CD4-positive, CD25-positive, alpha-beta regulatory T cell (primary cell): ENCODE measurements at places on chromosomes 7 and 10. TPM values are rescaled to one million over a fixed set of nuclear protein-coding genes. Genes with fewer than 3 reads are reported as not detected.

Gene DLX5
- total RNA-seq, result not detected

Gene RPEL1
- not detected for total RNA-seq

Gene CASD1
- total RNA-seq, result 21.8 TPM

Gene OR13A1
- not detected for total RNA-seq

Gene DYNC1I1
- not detected for total RNA-seq

GRCh38 chr7:81949306-81949705 is 179.5 kb upstream of the HGF start:
- no peak overlapping the region for H3K4me3 ChIP-seq
- H3K27me3 ChIP-seq, result no peaks in the 10 kb centered on the region
- H3K4me1 ChIP-seq, result no peaks in the 10 kb centered on the region
- no peaks in the 10 kb centered on the region for H3K36me3 ChIP-seq
- DNase-seq, result no peak
- H3K27ac ChIP-seq, result no peak overlapping the region

DNA sequence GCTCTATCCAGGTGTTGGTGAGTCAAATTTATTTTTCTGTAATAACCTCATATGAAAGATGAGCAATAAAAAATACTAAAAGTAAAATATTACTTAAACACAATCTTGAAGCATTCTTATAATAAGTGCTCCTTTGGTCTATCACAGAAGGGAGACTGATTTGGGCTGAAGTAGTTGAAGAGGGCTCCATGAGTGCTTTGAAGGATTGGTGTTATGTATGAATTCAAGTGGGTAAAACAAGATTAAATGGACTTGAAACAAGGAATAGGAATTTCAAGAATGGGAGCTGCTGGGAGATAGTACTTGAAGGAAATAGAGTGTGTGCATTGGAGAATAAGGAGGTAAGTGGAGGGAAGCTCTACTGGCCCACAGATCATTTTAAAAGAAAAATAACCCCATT is 7.3 kb upstream of the OR2A2 start:
- H3K4me3 ChIP-seq, result no peak overlapping the region
- DNase-seq, result no peak
- no peaks in the 10 kb centered on the region for H3K36me3 ChIP-seq

- H3K27me3 ChIP-seq, result no peaks in the 10 kb centered on the region
- DNase-seq, result no peak
- no peaks in the 10 kb centered on the region for H3K36me3 ChIP-seq
- no peaks in the 10 kb centered on the region for H3K4me1 ChIP-seq
These were observed 183.9 kb downstream of the LRRN3 start for GRCh38 chr7:111274857-111275256.

DNA sequence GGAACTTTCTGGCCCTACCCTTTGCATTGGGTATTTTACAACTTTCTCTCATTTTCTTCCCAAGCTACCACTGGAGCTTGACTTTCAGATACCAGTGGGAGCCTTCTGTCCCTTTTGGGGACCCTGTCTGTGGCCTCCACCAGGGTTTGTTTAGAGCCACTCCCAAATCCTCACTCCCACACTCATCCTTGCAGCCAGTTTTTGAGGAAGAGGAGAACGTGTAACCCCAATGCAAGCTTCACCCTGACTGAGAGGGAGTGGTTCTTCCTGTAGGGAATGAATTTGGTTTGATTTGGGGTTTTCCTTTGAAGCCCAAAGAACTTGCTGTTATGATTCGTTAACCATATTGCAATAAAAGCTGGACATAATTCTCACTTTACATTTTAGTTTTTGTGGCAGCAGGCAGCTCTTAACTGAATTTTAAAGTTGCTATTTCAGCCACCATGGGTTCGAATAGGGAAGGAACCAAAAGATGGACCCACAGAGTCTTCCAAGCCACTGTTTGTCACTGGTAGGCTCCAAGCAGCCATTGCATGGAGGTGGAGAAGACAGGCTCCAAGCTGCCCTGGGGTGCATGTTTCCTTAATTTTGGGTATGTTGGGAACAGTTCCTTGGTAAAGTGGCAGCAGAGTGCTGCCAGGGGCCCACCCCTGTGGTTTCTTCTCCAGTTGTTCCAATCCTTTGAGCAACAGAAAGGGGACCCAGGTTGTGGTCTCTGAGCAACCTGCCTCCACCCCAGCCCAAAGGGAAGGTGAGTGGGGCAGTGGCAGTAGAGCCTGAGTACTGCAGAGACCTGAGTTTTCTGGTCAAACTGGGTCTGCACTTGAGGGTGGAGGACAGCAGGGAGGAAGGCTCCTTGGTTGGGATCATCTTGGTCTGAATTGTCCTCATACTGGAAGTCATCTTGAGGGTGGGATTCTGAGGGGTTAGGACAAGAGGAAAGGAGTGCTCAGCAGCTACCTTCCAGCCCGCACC is 5.1 kb downstream of the EVX1 start:
- H3K27ac ChIP-seq, result no peak overlapping the region
- no peak overlapping the region for H3K4me3 ChIP-seq
- no peak for DNase-seq
- no peaks in the 10 kb centered on the region for H3K36me3 ChIP-seq
- peaks cover 45% of the 10 kb centered on the region for H3K27me3 ChIP-seq

GRCh38 chr10:111833251-111833650 is 350.3 kb downstream of the GPAM start:
- no peaks in the 10 kb centered on the region for H3K36me3 ChIP-seq
- H3K27ac ChIP-seq, result no peak overlapping the region
- H3K27me3 ChIP-seq, result no peaks in the 10 kb centered on the region
- H3K4me3 ChIP-seq, result no peak overlapping the region
- H3K4me1 ChIP-seq, result no peaks in the 10 kb centered on the region

DNA sequence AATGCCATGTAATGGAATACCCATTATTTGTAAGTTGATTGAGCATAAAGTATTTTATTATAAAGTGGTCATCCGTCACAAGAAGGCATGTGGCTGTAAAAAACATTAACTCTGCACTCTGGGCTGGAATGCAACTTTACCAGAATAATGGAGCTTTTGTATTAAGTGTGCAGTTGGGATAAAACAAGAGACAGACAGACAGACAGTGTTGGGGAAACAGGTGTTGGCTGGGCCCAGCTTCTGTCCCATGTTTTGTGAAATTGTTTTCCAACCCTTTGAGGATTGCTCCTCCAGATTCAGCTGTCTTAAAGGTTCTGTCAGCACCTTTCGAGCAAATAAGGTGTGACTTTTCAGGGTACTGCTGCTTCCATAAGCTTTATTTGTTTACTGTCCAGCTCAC is 67.9 kb upstream of the NFKB2 start:
- no peak overlapping the region for H3K4me3 ChIP-seq
- no peak for DNase-seq
- no peak overlapping the region for H3K27ac ChIP-seq
- H3K36me3 ChIP-seq, result peaks cover 6% of the 10 kb centered on the region
- peaks cover 4% of the 10 kb centered on the region for H3K4me1 ChIP-seq

DNA sequence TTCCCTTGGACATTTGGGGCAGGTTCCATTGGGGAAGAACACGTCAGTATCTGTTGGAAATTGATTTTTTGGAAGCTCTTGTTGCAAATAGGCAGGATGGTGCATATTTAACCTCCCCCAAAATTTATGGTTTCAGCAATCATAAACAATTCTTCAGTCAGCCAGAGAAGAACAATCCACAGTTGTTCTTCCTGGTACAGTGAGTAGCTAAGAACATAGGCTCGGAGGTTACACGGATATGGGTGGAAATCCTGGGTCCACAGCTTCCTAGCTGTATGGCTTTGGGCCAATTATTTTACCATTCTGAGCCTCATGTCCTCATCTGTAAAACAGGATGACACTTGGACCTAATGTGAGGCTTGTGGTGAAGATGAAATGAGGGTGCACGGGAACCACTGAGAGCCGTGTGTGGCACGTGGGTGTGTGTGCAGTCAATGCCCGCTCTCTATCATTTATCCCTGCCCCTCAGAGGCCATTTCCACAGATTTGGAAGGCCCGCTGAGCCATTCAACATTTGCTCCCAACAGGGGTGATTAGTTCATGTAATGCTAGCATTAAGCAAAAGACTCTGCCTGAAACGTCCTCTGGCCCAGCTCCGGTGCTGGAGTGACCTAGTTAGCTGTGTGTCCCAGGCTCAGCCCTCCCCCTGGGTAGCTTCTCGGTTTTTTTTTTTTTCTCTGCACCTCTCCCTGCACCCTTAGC is 9.7 kb downstream of the CAMK1D start:
- H3K4me1 ChIP-seq, result peaks cover 8% of the 10 kb centered on the region
- no peak overlapping the region for H3K27ac ChIP-seq
- H3K27me3 ChIP-seq, result no peaks in the 10 kb centered on the region
- peak; percentile 27 for DNase-seq
- H3K4me3 ChIP-seq, result no peak overlapping the region

- no peaks in the 10 kb centered on the region for H3K27me3 ChIP-seq
- H3K4me1 ChIP-seq, result no peaks in the 10 kb centered on the region
- H3K27ac ChIP-seq, result no peak overlapping the region
- no peaks in the 10 kb centered on the region for H3K36me3 ChIP-seq
- H3K4me3 ChIP-seq, result no peak overlapping the region
These were observed 16.9 kb downstream of the GFRA1 start for GRCh38 chr10:116255886-116256751.
